T-helper 1 cell treated with Interleukin-12 subunit alpha and Interleukin-12 subunit beta and Interleukin-4 antibody, amounts not matched to agents 30 ng/mL and 1 ng/mL, for 36 hours (primary cell): ENCODE measurements at places on chromosomes 2 and 18. TPM values are rescaled to one million over a fixed set of nuclear protein-coding genes. Genes with fewer than 3 reads are reported as not detected.

Gene TLX2
- total RNA-seq = 1.2 and 1.6 TPM in 2 replicates

Gene EVA1A
- total RNA-seq = not detected in 2 replicates

Gene PRKAG3
- total RNA-seq = not detected in 2 replicates

Gene PLB1
- 0.78 and 0.98 TPM in 2 replicates for total RNA-seq

Gene PLEK
- total RNA-seq = 3.9 and 5.6 TPM in 2 replicates
